Heart right ventricle (tissue), 16 donors: ENCODE measurements at places on chromosomes 4 and X.

DNA sequence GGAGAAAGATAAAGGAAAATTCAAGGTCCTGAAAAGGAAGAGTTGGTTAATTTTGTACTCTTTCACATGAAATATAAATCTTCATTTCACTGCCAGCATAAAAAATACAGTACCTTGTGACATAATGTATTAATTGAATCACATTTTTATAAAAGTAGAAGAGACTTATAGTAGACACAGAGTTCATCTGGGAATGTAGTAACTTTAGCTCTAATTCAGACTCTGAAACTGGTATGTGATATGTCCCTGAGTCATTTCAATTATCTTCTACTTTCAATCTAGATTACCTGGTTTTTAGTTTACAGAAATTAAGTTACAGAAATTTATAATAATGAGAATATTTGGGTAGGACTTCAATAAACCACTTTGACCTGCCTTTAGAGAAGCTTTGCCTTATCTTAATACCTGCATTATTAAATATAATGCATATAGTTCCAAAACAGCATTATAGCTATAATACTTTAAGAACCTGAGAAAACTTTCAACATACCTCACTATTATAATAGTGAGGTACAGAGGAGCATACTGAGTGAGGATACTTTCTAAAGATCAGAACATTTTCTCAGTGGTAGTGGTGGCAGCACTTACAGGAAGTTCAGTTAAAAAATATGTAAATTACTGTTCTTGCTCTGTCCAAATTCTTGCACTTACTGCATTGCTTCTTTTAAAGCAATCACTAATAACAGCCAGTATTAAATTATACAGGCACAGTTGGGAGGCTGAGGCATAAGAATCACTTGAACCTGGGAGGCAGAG lies 11.2 kb downstream of the NEK1 start:
- no peak for DNase-seq

GRCh38 chr4:121070696-121071639 lies 1.4 kb downstream of the NDNF start:
- DNase-seq: peak; percentile 33

- no peak for DNase-seq
Observed at GRCh38 chrX:74349387-74349786, 45.4 kb downstream of the ZCCHC13 start.

DNA sequence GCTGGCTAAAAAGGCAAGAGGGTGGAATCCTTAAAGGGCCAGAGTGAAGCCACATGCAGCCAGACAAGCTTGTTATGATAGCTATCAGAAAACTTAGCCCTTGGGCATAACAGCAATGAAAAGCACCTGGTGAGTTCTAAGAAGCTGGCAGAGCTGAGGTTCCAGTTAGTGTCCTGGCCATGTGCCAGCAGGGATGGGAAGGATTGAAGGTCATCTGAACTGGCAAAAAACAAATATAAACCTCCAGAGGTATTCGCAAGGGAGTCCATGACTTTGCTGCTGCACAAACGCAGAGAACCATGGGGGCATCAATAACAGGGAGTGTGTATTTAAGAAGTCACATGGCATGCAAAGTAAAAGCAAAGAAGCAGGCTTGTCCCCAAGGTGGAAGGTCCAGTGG lies 208.9 kb downstream of the FAM47A start:
- no peak for DNase-seq

DNA sequence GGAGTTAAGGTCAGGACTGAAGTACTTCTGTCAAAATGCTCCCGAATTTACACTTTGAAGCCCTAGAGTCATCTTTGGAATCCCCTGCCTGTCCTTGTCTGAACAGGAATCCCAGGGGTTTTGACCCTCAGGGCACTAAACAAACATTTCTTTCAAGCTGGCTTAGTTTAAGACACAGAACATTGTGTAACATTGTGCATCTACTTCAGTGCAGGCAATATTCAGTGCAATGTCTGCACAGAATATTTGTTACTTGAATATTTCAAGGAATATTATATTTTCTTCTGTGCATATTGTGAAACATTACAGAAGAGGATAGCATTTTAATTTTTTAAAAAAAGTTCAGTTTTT lies 763.4 kb downstream of the PCDH18 start:
- no peak for DNase-seq

DNA sequence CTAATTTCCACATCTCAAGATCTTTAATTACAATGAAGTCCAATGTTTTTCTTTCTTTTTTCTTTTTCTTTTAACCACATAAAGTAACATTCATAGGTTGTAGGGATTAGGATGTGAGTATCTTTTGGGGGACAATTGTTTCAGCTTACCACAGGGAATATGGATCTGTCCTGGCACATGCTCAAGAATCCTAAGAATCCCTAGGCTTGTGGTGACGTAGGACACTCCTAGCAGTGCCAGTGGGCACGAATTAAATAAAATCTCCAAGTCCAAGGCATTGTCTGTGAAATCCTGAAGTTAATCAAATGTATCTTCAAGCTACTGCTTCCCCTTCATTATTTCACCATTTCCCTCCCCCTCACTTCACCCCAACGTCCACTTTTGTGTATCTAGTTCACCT lies 2.6 kb upstream of the LAS1L start:
- DNase-seq: no peak

GRCh38 chrX:18964026-18964425 lies 19.9 kb downstream of the PHKA2 start:
- DNase-seq: no peak

DNA sequence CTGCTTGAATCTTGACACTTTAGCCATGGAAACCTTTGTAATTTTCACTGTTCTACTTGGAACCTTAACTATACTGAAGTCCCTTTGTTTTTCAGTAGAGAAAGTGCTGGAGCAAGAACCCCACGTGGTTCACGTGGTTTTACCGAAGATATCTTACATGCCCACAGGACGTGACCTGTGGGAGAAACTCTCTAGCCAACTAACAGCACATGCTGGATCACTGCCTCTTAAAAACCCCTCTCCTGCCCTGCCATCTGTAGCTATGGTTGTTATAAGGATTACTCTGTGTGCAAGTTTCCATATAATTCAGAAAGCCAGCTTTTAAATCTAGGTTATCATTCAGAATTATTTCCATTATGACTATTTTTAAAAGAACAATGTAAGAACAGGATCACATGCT lies 30.2 kb downstream of the SPANXD start:
- no peak for DNase-seq

GRCh38 chrX:22135171-22135711 lies 103.1 kb downstream of the PHEX start:
- DNase-seq: no peak

GRCh38 chr4:115834441-115834840 lies 721.0 kb upstream of the NDST4 start:
- DNase-seq: no peak

DNA sequence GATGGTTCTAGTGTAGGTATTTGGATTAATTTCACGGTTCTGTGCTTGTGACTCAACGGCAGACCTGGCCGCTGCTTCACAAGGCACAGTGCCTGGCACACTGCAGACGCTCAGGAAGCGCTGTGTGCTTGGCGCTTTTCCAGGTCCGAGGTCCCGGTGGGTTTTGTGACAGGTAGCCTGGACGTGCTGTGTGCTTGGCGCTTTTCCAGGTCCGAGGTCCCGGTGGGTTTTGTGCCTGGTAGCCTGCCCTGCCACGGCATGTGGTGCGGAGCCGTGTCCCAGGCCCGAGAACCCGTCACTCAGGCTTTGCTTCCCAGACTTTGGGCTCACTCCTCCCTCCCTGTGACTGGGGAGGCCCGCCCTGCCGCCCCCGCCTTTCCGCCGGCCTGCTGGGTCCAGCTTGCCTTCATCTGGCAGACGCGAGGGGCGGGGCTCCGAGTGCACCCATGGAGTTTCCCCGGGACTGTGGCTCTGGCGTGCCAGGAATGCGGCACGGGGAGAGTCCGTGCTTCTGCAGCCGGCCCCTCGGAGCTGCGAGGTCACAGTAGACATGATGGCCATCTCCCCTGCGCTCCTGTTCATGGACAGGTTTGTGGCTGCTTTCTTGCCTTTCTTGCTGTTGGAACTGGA lies 44.2 kb downstream of the TBC1D14 start:
- peak; percentile 82 for DNase-seq

DNA sequence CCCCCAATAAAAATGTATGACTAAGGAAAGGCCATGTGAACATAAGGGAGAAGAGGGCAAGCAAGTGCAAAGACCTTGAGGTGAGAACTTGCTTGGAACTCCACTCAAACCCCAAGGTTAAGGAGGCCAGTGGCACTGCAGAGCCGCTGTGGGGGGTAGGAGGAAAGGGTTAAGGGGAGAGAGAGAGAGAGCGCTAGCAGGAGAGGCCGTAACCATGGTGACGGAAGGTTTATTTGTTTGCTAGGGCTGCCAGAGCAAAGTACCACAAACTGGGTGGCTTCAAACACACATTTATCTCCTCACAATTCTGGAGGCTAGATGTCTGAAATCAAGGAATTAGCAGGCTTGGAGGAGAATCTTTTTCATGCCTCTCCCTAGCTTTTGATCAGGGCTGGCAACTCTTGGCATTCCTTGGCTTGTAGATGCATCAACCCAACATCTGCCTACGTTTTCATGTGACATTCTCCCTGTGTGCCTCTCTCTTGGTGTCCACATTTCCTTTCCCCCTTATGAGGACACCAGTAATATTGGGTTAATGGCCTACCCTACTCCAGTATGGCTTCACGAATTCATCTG lies 35.2 kb downstream of the SMIM20 start:
- DNase-seq: no peak

GRCh38 chrX:150887906-150888465 lies 10.5 kb downstream of the CD99L2 start:
- DNase-seq: no peak

DNA sequence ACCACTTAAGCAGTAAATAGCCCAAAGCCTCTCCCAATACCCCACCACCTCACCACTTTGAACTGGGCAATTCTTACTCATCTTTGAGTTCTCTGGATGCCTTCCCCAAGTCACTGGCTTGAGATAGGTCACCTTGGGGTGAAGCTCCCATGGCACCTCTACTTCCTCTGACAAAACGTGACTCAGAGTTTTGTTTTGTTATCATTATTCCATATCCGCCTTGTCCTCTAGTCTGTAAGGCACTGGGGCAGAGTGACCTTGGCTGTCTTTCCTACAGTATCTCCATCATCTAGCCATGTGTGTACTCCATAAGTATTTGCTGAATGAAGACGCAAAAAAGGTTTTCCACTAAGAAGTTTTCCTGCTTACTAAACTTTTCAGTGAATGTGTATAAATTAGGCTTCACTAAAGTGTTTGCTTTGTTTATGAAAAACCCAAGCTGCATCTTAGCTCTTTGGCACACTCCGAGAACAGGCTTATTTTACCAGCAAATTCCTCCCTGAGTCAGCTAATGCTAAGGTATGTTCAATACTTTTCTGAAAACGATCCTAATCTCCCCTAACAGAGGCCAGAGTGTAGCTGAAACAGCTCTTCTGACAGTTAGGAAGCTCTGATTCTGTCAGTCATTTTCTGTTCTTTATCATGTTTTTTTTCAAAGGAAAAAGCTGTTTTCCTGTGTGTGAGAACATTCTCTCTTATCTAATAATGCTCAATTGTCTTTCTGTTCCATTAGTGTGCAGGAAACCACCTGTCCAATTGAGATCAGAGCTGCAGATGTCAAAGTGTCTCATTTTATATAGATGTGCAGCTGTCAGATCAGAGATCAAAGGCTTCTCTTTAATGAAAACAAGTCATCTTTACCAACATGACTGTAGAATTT lies 30.2 kb upstream of the TSPAN5 start:
- no peak for DNase-seq

GRCh38 chr4:46425775-46426400 lies 36.0 kb upstream of the GABRA2 start:
- no peak for DNase-seq

GRCh38 chr4:159035570-159035969 lies 67.3 kb upstream of the RAPGEF2 start:
- DNase-seq: no peak

DNA sequence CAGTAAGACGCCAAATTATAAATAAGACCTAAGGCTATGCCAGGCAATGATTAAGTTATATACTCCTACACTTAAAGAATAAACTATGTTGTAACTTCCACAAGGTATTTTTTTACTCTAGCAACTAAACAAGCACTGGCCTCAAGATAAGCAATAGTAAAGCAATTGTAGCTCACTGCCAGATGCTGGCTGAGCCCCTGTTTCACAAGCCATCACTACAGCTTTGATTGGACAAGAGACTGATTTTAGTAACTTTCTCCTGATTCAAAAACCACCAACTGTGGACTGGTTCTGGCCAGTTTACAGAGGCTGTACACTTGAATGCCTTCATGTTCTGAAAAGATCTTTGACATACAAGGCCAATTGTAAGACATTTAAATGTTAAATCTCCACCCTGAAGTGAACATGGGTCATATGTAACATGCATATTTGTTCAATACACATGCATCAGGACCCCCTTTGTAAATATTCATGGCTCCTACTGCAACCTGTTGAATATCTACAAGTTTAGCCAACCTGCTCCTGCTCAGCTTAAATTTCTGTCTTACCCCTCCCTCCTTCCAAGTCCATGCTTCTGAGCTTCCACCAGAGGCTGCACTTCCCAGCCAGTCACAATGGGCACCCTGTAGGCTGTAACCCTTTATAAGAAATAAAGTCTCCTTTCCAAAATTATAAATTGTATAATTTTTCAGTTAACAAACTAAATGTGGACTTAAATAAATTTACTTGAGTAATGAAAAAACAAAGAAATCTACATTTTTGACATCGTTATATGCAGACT lies 423.6 kb downstream of the ANKRD50 start:
- no peak for DNase-seq

DNA sequence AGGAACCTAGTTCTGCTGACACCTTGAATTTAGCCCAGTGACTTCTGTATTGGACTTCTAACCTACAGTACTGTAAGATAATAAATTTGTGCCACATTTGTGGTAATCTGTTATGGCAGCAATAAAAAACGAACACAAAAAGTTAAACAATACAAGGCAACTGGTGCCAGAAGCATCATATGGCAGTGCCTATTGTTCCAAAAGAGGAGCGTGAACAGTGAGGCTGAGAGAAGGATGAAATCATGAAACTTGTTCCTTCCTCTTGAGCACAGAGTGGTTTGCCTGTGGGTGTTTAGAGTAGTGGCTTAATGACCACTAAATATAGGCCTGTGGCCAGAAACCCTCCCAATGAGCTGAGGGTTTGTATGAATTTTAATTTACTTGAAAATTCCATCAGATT lies 69.7 kb upstream of the PGRMC2 start:
- no peak for DNase-seq

- DNase-seq: no peak
Observed at GRCh38 chr4:125042041-125042440, 272.7 kb upstream of the FAT4 start.

- no peak for DNase-seq
Observed at GRCh38 chr4:135192751-135193535, 991.4 kb upstream of the PABPC4L start.

GRCh38 chr4:5734853-5735252 lies 23.9 kb downstream of the EVC start:
- peak; percentile 48 for DNase-seq

GRCh38 chr4:3810111-3810680 lies 44.0 kb downstream of the ADRA2C start:
- DNase-seq: no peak
